Airway epithelial cell (primary cell): ENCODE measurements at places on chromosomes 3 and 15. TPM values are rescaled to one million over a fixed set of nuclear protein-coding genes. Genes with fewer than 3 reads are reported as not detected.

Gene PLSCR5
- total RNA-seq, result not detected in 2 replicates

Gene AMIGO3
- 0.19 and 0.42 TPM in 2 replicates for total RNA-seq

Gene ANKDD1A
- 1.4 and 1.6 TPM in 2 replicates for total RNA-seq

Gene KNG1
- not detected in 2 replicates for total RNA-seq

Gene CLRN1
- total RNA-seq, result not detected in 2 replicates

Gene OGG1
- 16.2 and 17.4 TPM in 2 replicates for total RNA-seq

Gene GRAMD2A
- 7.3 and 10.2 TPM in 2 replicates for total RNA-seq

Gene IL16
- total RNA-seq, result 0.42 and 0.84 TPM in 2 replicates

Gene MNS1
- total RNA-seq, result 0.46 and 0.85 TPM in 2 replicates

Gene SLC2A2
- not detected in 2 replicates for total RNA-seq

Gene ZSCAN29
- total RNA-seq, result 12.8 and 22.3 TPM in 2 replicates

Gene IL5RA
- total RNA-seq, result not detected in 2 replicates

Gene GOLGA6L7
- total RNA-seq, result not detected in 2 replicates

Gene XXYLT1
- total RNA-seq, result 20.9 and 28.4 TPM in 2 replicates

Gene CLDN1
- 43.1 and 60.4 TPM in 2 replicates for total RNA-seq

Gene SCG3
- total RNA-seq, result not detected in 2 replicates

Gene SNTN
- total RNA-seq, result not detected in 2 replicates

Gene TEX264
- 44.7 and 57.6 TPM in 2 replicates for total RNA-seq

Gene TRA2B
- 118 and 137 TPM in 2 replicates for total RNA-seq

Gene SKOR1
- 0.19 TPM in 1 of 2 replicates, not detected in the other for total RNA-seq

Gene HTR3E
- total RNA-seq, result not detected in 2 replicates

Gene TRH
- total RNA-seq, result not detected in 2 replicates
